Smooth muscle cell of the umbilical artery (primary cell): ENCODE measurements at places on chromosomes 5 and 9. TPM values are rescaled to one million over a fixed set of nuclear protein-coding genes. Genes with fewer than 3 reads are reported as not detected.

The MCC gene
- 58.4 and 95.9 TPM in 2 replicates for total RNA-seq

The LMX1B gene
- not detected in 2 replicates for total RNA-seq

The FRMD3 gene
- 0.32 and 0.89 TPM in 2 replicates for total RNA-seq

The CCNI2 gene
- total RNA-seq: not detected in 2 replicates

The SLC6A3 gene
- total RNA-seq: not detected in 2 replicates
